ENCODE measurements at places on chromosomes 12 and 14.

- DNase-seq = no peak
Observed at GRCh38 chr14:28102814-28103213, 663.8 kb upstream of the FOXG1 start.

DNA sequence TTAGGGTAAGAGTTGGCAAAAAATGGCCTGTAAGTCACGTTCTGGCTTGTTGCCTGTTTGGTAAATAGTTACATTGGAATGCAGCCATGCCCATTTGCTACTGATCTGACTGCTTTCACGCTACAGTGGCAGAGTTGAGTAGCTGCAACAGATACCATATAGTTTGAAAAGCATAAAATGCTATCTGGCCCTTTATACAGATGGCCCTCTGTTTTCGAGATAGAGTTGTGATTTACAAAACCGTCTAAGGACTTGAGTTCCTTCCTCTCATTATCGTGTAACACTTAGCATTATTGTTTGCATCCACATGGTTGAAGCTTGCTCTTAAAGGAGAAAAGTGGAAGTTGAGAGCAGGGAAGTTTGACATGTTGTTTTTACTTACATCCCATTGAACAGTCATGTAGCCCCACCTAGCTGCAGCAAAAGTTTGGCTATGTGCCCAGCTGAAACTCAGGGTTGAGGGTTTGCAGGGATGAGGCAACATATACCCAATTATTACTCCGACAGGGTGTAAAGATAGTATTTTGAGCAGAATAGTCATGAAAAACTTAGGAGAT lies 11.3 kb upstream of the SCFD1 start:
- peak; percentile 33 for DNase-seq

GRCh38 chr14:54354968-54355641 lies 41.7 kb upstream of the CDKN3 start:
- no peak for DNase-seq

- DNase-seq = peak; percentile 10
Observed at GRCh38 chr12:89059721-89060541, 292.4 kb downstream of the DUSP6 start.

GRCh38 chr12:102883204-102883799 lies 33.7 kb downstream of the PAH start:
- peak; percentile 80 for DNase-seq

GRCh38 chr12:34396861-34397590 lies 374.7 kb downstream of the ALG10 start:
- peak; percentile 0 for DNase-seq

- no peak for DNase-seq
Observed at GRCh38 chr12:21542403-21542802, 16.3 kb downstream of the SPX start.

DNA sequence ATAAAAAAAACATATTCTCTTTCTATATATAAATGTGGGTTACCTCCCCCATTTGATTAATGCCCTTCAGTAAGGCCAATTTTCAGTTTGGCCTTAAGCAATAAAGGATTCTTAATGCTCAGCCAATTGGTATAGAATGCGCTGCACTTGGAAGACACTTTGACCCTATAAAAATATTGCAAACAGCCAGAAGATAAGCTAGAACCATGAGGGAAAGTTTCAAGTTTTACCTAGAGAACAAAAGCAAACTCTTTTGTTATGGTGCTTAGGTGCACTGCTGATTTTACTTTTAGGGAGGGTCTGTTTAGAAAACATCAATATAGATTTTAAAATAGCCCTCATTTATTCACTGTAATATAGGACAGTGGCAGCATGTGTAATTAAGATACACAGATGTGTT lies 251.6 kb upstream of the SLC16A7 start:
- DNase-seq = no peak
